ENCODE measurements at places on chromosomes 1 and 21.

DNA sequence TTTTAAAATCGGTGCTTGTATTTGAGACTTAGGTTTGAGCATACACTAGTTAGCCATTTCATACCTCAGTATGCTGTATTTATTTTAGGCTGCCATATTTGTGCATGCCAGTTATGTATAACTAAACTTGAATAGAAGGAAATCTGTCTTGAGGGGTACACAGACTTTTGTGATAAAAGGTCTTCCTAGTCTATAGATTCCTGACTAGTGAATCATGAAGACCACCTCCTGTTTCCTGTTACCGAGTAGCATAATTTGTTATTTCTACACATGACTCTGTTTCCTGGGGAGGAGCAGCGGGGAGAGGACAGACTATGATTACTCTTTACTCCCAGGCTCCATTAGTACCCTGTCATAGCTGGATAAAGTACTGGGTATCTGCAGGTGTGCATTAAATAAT is 316.8 kb upstream of the SNX7 start:
- DNase-seq = no peak

DNA sequence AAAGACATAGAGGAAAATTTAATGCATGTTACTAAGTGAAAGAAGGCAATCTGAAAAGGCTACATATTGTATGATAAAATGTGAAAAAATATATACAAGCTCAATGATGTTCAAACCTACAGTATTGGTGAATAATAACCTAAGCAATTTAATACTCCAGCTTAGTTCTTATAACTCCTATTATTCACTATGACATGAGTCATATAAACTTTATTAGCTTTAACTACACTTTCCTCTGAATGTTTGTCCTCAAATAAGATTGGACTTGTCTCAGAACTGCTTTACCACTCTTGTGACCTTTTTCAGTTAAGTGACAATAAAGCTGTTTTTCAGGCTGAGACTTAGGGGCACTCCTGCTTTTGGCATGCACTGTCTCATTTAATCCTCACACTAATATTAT is 50.9 kb downstream of the CNST start:
- no peak for DNase-seq

DNA sequence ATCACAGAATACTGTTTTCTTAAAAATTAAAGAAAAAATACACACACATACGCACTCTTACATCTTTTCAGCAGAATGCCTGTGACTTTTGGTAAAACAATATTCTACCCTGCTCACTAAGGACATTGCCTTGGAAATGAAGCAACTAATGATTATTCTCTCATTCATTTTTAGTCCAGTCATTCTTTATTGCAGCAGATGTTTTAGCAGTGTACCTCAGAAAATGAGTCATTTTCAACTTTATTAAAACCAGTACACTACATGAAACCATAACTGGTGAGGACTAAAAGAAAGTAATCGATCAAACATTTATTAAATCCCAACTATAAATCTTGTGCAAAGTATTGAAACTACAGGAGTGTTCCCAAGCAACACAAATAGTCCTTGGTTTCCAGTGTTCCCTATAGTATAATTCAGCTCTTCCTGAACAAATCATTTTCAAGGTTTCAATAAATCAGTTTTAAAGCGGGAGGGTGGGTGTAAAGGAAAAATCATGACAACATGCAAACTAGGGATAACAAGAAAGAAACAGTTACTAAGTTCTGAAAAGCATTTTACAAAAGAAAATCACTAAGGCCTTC is 114.2 kb downstream of the ADGRL4 start:
- DNase-seq = no peak

- no peak for DNase-seq
Observed at GRCh38 chr1:216794586-216794985, 71.4 kb upstream of the ESRRG start.

DNA sequence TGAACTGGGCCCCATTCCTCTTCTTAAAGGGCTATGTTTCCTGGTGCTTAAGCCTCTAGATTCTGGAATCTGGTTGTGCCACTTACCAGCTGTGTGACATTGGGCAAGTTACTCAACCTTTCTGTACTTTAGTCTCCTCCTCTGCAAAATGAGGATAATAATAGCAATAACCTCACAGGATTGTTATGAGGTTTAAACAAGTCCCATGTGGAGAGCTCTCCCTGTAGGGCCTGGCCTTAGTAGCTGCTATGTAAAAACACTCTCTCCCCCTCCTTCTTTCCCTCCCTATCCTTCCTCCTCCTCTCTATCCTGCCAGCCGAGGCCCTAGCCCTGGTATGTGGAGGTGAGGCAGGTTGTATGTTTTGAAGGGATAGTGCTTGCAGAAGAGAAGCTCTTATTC is 8.2 kb upstream of the PEAR1 start:
- no peak for DNase-seq

GRCh38 chr1:153922972-153923925 is at the start of gene GATAD2B:
Gene GATAD2B (minus strand): TSS chr1:153922972. CDS start chr1:153828347, 94,625 bp downstream.
- DNase-seq = peak; percentile 97

DNA sequence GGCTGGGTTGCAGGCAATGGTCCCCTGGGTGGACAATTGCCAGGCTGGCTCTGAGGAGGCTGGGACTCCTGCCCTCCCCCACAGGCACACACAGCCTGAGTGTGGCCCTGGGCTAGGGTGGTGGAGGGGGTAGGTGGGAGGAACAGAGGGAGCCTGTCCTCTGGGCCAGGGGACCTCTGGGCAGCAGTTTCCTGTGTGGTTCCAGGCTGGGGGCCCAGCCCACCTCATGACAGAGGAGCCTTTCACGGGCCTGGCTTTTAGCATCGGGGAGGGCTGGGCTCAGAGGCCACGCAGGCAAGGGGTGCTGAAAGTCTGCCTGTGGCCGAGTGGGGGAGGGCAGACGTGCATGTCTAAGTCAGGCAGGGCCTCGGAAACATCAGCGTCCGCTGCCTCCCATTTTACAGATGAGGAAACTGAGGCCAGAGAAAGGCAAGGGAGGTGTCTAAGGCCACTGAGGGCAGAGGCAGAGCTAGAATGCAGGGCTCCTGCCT is 7.0 kb downstream of the EXTL1 start:
- no peak for DNase-seq

GRCh38 chr1:92882819-92883218 is 51.0 kb downstream of the RPL5 start:
- peak; percentile 4 for DNase-seq

DNA sequence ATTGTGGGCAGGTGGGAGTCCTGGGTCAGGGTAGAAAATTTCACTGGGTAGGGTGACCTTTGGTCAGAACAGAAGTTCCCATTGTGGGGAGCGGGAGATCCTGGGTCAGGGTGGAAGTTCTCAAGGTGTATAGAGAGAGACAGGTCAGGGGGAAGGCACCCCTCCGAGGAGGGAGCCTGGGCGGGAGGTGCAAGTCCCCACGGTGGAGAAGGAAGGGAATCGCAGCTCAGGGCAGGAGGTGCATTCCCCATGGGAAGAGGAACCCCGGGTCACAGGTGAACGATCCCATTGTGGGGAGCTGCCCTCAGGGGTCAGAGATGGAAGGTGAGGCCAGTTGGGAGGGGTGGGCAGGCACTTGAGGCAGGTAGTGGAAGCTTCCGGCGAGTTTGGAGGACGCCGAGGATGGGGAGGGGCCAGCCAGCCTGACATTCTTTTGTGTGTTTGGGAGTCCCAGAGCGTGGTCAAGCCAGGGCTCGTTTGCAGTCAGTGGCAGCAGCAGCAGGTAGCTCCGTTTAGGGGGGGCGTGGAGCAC is 637 bp downstream of the LYPLA2 start:
- peak; percentile 21 for DNase-seq

DNA sequence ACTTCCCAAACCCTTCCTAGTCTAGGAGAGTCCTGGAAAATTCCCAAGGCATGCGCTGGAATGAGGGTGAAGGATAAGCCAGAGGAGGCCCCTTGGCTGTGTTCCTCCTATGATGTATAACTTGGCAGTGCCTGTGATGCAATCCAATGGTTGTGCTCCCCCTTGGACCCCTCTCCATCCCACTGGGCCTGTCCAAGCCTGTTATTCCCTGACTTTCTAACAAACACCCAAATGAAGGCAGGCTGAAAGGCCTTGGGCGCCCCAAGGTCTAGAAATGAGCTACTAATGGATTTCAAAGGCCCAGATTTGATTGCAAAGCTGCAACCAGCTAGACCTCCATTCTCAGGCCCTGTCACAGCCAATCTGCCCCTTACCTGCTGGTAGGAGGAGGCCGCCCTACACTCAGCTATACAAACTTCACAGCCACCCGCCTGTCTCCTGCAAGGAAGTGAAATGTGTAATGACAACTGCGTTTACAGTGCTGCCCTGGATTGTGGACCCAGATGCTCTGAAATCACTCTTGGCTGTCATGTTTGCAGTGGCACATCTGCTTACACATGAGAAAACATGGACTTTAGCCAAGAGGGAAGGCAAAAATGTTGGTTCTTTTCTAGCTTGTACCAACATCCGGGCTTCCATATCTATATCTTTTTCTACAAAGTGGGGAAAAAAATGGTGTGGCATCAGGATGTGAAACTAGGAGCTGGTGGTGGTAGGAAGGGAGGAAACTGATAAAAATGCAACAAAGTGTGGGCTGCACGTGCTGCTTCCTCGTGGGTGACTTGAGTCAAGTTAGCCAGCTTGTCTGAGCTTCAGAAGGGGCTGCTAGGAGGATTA is 130.4 kb downstream of the TRABD2B start:
- no peak for DNase-seq

DNA sequence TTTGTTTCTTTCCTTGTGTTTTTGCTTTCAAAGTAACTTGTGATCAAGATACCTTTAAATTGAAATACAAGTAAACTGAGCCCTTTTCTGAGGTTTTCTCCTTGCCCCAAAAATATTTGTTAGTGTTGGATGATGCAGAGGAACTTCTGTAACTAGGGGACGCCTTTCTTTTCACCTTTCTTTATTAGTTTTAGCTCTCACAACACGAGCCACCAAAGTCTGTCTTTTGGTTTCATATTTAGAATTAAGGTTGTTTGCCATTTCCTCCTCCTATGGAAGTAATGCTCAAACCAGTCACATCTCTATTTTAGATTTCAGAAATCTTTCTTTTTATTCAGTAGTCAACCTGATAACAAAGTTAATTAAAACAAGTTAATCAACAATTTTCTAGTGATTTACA is 120.8 kb downstream of the ZP4 start:
- no peak for DNase-seq

DNA sequence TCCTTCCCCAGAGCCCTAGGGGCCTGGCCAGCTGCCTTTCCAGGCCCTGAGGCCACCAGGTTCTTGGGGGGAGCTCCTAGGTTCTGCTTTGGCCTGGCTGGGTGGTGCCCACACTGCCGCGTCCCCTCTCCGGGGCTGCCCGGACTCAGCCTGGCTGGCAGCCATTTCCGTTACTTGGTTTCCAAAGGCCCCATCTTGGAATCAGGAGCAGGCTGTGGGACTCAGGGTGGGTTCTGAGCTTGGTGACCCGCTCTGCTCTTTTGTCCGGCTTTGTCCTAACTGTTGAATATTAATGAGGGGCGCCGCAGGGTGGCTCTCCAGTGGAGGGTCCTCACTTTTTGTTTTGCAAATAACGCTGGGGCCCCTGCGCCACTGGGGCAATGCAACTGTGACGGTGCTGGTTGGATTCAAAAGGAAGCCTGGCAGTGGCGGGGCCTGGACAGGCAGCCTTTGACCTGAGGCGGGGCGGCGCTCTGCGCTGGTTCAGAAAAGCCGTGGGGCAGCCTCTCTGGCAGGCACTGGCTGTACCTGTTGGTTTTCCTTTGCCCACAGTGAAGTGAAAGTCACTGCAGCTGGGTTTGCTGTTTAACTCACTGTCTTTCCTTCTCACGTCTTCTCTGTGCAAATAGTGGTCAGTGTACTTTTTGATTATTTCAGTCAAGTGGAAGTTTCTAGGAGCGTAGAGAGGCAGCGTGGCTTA is 20.2 kb downstream of the SKI start:
- no peak for DNase-seq

GRCh38 chr1:16903054-16903453 is 7.3 kb downstream of the RNU1-2 start:
- DNase-seq = no peak

DNA sequence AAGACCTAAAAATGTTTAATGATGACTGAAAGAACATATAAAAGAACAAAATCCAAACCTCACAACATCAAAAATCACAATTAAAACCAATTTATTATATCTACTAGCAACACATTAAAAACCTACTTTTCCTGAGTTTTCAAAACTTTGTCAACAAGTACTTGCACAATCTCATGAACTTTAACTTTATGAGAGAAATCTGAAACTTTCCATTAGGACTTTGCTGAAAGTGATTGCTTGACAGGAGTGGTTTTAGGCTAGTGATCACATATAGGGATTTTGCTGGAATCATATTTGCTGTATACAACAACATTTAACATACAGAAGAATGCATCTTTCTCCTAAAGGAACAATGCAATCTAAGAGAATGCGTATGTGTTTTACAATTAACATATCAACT is 13.2 kb downstream of the HNRNPR start:
- no peak for DNase-seq

- DNase-seq = no peak
Observed at GRCh38 chr1:109475261-109475660, 8.4 kb upstream of the ATXN7L2 start.

DNA sequence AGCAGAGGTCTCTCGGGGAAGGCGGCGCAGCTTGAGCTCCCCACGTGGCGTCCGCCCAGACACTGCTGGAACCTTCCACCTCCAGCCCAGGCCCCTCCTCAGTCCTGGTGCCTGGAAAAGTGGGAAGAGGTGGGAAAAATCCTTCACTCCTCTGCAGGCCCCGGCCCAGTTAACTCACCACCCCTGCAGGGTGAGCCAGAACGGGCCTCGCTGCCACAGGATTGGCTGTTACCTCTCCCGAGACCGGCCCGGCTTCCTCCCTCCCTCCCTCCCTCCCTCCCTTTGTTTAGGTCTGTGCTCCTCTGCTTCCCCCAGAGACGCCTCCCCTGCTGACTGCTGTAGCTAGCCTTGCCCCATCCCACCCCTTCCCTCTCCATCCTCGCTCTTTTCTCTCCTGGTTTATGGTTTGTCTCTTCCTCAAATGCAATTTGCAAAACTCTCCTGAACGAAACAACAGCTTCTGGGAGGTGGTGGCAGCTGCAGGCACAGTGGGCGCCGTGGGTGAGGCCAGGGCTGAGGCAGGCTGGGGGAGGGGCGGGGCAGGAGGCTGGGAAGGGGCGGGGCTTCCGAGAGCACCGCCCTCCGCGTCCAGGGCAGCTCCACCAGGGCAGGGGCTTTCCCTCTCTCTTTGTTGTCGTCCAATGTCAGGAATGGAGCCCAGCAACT is 6.5 kb downstream of the CAPN9 start:
- peak; percentile 23 for DNase-seq

DNA sequence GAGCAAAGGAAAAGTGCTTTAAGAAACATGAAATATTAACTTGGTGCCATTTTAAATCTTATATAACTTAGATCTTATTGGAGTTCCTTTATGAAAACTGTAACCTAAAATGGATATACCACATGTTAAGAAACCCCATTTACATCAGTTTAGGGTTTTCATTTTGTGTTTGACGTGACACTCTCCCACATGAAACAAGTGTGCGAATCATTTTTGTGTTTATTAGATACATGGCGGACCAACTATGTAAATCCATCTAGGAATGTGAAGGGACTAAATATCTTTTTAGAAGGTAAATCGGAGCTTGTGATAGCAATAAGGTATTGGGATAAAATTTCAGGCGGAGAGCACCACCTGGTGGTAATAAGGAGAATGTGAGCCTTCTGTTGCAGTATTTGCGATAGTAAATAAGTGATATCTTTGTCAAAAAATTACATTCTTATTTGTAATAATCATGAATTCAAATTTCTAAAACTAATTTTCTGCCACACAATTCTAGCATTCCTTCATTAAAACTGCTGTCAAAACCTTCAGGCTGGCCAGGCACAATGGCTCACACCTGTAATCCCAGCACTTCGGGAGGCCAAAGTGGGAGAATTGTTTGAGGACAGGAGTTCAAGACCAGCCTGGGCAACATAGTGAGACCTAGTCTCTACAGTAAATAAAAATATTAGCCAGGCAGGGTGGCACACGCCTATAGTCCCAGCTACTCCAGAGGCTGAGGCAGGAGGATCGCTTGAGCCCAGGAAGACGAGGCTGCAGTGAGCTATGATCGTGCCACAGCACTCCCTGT is 31.3 kb downstream of the SMAP2 start:
- no peak for DNase-seq

All from stimulated activated CD4-positive, alpha-beta T cell treated with anti-CD3 and anti-CD28 coated beads, Interleukin-4, amount 100 ng/mL, for 1 hour (primary cell).